Activated CD4-positive, CD25-positive, alpha-beta regulatory T cell (primary cell): ENCODE measurements at places on chromosomes 5 and 9.

GRCh38 chr5:127832067-127832466 is 128.9 kb downstream of the CCDC192 start:
- DNase-seq = no peak

DNA sequence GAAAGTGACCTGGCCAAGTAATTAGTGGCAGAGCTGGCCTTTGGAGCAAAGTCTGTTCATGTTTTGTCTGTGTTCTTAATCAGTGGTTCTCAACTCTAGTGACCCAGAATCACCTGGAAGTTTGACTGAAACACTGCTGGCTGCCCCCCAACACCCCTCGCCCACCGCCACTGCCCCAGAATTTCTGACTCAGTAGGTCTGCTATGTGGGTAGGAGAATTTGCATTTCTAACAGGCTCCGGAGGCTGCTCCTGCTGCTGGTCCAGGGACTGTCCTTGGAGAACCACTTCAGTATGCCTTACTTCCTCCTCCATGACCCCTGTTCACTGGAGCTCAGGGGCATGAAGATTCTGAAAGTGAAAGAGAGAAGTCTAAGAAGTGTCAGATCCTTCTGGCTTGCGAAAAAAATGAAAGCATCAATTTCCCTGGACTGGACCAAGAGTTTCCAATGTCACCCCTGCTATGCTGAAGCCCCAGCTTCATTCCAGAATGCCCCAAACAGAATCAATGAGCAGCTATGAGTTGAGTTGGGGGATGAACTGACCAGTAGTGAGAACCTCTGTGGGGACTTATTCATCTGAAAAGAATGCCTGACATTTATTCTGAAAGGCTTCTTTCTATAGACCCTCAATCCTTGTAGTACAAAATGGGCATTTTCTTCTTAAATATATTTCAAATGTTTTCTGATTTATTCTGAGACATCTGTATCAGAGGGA is 20.8 kb upstream of the COL15A1 start:
- no peak for DNase-seq

GRCh38 chr5:151405334-151406160 is 41.9 kb upstream of the SLC36A1 start:
- DNase-seq = no peak

DNA sequence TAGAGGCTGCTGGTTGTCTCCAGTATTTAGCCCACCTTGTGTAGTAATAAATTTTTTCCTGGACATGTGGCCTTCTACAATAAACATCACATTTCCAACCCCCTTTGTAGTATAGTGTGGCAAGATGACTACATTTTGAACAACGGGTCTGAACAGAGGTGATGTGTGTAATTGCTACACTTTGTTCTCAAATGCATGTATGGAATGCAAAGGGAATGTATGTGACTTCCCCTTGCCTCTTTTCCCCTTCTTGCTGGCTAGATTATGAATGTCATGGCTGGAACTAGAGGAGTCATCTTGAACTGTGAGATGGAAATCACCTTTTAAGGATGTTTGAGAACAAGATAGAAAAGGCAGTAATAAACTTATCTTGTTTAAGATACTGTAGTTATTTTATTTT is 54.5 kb downstream of the PRR16 start:
- no peak for DNase-seq

DNA sequence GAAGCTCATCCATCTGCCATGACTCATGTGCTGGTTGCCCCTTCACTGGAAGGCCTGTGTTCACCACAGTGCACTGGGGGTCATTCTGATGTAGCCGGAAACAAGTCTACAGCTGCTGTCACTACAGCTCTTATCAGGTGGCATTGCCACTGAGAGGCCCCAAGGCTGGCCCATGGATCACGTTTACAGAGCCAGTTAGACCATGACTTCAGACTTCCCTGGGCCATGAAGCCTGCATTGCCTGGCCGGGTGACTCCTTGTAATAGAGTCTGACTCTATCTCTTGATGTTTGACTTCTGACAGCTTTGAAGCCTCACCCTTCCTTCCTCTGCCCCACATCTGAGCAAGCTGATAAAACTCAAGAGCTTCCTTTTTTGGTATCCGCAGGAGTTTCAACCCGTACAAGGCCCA is 473.5 kb upstream of the DAP start:
- no peak for DNase-seq

- no peak for DNase-seq
Observed at GRCh38 chr9:78899006-78899405, 602.1 kb downstream of the PSAT1 start.

DNA sequence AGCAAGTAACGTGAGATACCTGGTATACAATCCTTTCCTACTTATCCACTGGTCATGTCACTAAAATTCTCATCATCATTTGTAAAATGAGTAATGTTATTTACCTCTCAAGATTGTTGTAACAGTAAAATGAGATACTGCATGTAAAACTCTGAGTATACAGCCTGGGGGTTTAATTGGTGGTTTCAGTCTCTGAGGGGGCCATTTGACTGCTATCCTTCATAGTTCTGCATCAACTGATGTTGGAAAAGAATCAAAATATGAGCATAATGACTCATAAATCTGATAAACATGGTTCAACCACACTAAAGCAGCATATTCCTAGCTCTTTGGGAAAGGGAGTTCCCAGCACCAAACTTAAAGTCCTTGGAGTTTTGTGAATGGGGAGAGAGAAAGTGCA is 181.0 kb upstream of the GHR start:
- no peak for DNase-seq

DNA sequence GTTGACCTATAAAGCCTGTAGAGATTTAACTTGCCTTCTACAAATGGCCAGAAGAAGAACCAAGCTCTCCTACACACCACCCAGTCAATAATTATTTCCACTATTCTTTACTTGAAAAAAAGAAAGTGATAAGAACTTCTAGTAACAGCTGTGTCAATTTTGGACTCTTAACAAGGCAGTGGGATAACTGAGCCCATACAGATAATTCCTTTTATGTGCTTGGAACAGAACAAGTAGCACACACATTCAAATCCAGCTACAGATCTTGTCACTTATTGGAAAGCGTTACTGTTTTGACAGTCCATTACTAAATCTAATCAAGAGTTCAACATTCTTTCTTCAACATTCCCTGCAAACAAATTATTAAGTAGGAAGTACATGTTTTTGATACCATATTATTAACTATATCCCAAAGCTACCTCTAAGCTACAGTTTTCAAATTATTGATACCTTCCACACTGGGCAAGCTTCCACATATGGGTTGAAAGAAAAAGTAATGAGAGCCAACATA is 6.3 kb downstream of the PTGER4 start:
- DNase-seq = no peak

DNA sequence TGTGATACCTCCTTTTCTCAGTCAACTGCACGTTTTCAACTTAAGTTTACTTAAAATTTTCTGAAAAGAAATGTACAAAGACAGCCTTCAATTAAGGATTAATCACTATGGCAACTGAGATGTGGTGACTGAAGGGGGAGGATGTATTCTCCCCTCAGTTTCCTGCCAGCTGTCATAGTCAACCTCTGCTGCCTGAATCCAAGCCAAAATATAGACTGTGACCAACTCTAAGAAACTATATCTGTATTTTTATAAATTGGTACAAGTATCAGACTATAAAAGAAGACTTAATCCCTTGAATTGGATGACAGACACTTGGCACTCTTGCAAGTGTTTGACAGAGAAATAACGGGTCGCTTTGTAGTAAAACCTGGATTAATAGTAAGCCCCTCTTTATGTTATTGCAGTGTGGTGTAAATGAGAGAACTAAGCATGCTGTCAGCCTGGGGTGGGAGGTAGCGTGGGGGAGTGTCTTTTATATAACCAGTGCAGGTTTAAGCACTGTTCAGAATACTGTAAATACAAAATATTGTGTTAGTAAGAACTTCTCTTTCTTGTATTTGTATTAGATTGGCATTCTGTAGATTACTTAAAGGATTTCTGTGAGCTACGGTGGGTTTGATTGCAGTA is 106.4 kb downstream of the ERCC6L2 start:
- no peak for DNase-seq

DNA sequence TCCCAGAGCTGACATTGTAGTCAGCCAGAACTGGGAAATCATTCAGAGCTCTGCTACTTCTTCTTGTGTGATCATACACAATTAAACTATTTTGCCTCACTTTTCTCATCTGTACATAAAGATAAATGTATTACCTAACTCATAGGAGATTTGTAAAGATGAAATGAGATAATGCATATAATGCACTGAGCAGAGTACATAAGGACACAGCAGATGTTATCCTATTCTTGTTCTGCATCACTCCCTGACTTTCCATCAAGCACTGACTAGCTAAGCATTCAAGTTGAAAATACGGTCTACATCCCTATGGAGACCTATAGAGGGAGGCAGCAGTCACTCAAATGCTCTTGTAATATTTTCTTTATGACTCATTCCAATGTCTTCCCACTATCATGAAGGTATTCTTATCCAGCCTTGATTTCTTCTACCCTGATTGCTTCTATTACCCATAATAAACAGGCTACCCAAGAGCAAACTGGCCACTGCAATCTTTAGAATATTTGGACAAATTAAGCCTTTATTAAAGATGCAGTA is 16.3 kb upstream of the PRR16 start:
- no peak for DNase-seq

- no peak for DNase-seq
Observed at GRCh38 chr5:126752081-126752785, 24.7 kb upstream of the LMNB1 start.

- DNase-seq = no peak
Observed at GRCh38 chr9:95249986-95250385, 67.5 kb downstream of the FANCC start.

GRCh38 chr9:134260801-134261200 is 65.5 kb upstream of the RXRA start:
- DNase-seq = no peak

- DNase-seq = no peak
Observed at GRCh38 chr5:93430118-93430517, 150.9 kb downstream of the NR2F1-AS1 start.

- no peak for DNase-seq
Observed at GRCh38 chr9:68775003-68775730, 70.1 kb downstream of the PIP5K1B start.

- DNase-seq = no peak
Observed at GRCh38 chr5:39461007-39461682, 36.4 kb upstream of the DAB2 start.

DNA sequence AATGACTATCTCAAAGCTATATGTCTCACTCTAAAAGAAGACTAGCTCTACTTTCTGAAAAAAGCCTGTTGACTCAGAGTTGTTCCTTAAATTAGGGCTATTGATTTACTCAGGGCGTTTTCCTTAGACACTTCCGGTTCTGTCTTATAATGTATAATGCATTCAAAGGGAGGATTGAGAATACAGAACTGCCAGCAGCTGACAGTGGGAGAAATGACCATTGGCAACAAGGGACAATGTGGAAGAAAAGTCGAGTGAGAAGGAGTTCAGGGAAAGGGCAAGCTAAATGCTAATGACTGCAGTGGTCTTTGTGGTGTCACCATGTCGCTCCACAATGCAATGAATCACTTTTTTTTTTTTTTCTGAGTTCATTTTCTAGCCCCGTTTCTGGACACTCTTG is 65.7 kb upstream of the ANKH start:
- no peak for DNase-seq

GRCh38 chr5:151222790-151223446 is 974 bp downstream of the CCDC69 start:
- no peak for DNase-seq

GRCh38 chr9:92474587-92474986 is 7.7 kb downstream of the ASPN start:
- no peak for DNase-seq

- no peak for DNase-seq
Observed at GRCh38 chr5:133265257-133265656, 213.4 kb downstream of the HSPA4 start.

- DNase-seq = no peak
Observed at GRCh38 chr9:114007991-114008666, 70.0 kb downstream of the AMBP start.

GRCh38 chr9:76617497-76618175 is 146.6 kb upstream of the PCA3 start:
- DNase-seq = no peak

- no peak for DNase-seq
Observed at GRCh38 chr9:130536701-130537107, 42.7 kb upstream of the FUBP3 start.

DNA sequence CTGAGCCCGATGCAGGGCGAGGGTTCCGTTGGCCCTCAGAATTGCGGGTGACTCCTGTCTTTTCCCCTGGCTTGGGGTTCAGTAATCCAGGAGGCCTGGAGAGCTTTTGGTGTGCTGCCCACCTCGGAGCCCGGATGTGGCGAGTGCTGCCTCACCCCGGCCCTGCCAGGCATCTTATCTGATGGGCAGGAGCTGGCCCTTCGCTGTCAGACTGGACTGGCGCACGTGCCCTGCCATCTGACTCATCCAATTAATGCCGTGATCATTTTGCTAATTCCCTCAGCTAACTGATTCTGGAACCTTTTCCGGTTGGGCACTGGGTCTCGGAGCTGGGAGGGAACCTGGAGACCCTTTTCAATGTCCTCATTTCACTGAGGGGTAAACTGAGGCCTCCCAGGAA is 34.6 kb downstream of the RXRA start:
- no peak for DNase-seq

DNA sequence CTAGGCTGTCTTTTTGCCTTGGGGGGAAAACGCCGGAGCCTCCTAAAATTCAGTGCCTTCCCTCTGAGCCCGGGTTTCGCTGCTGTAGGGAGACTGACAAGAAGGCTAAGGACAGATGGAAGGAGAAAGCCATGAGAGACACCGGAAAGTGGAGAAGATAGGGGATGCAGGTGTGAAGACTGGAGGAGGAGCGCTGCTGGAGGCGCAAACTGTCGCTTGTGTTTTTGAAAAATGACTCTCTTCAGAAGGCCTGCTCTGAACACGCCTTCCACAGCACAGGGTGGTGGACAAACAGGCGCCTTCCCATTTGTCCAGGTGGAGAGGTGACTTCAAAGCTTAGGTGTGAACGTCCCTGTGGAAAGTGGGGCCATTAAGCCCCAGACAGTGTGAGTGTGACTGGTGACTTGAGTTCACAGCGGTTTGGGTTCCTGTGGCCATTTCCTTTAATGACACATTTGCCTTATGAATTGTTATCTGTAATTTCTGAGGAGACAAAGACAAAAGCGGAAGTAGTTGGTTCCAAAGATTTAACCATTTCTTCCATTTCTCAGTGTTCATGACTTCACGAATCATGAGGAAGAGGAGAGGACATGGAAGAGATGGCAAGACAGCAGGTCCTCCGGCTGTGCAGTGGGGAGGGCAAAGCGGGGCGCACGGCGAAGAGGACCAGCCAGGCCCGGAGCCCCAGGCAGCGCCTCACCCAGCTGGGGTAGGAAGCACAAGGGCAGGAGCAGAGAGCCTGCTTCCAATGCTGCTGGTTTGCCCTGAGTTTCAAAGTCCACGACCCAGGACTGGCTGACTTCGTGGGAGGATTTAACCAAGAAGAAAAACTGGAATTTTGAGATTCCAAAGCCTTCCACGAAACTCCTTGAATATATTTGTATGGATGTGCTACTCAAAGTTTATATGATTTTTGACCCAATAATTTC is 27.8 kb upstream of the SEMA4D start:
- no peak for DNase-seq
